Non-pigmented ciliary epithelial cell (primary cell): ENCODE measurements at places on chromosomes 1 and 21.

- DNase-seq: no peak
Observed at GRCh38 chr1:85459290-85459689, 5.7 kb downstream of the DDAH1 start.

DNA sequence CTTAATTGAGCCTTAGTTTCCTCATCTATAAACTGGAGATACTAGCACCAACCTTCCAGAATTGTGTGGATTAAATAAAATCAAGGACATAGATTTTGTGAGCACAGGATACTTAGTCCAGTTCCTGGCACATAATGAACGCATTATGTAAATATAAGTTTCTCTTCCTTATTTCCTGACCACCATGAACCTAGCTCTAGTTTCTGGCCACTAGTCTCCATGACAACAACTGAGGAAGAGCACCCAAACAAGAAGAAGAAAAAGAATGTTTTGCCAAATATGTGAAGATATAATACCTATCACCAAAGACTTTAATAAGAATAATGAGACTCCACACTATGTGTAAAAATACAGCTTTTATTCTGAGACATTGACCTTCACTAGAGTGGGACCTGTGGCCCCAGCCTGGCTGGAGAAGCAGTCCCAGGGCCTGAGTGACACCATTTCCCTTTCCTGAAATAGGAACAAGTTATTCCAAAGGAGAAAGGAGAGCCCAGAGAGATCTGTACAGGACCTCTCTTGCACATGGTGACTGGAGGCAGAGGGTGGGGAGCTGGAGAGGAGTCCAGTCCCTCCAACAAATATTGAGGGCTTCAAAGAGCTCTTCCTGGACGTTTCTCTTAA lies 940 bp upstream of the USF1 start:
- no peak for DNase-seq

DNA sequence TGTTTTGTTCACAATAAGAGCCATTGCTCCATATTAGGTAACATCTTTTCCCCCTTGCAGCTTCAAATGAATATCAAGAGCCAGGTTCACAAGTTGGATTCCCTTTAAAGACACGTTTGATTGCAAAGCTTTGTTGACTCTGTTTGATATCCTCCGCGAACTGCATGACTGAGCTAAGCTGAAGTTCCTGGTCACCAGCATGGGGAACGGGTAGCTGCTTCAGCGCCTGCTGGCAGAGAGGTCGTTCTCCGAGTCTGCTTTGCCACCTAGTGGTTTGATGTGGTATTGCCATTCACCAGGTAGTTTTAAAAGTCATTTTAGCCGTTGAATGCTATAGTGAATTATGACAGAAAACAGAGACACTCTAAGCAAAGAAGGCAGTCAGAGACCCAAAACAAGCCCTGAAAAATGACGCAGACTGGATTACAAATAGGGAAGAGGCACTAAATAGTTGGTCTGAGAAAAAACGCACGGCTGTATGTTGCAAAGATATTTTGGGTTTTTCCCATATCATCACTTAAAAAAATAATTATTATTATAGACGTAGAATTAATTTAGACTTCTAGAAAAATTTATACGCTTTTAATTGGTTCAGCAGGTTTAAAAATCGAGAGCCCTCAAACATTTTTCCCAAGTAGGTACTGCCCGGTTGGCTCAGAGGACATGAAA lies 193.5 kb upstream of the FMN2 start:
- peak; percentile 44 for DNase-seq

DNA sequence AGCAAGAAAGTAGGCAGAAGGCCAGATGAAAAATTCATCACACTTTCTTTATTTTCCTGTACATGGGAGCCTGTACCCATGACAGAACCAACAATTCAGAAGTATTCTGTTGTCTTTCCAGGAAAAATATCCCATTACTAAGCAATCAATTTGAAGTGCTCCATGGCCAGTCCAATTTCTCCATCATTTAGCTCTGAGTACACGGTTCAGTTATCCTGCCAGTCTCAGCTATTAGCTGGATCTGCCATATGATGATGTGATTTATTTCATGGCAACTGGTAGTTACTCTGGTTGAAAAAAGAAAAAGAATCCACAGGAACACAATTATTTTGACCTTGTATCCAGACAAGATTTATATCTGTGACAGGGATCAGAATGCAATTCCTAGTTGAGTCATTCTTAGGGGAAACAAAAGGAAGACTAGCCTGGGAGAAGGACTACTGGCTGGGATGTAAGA lies 70.6 kb upstream of the GORAB start:
- no peak for DNase-seq

DNA sequence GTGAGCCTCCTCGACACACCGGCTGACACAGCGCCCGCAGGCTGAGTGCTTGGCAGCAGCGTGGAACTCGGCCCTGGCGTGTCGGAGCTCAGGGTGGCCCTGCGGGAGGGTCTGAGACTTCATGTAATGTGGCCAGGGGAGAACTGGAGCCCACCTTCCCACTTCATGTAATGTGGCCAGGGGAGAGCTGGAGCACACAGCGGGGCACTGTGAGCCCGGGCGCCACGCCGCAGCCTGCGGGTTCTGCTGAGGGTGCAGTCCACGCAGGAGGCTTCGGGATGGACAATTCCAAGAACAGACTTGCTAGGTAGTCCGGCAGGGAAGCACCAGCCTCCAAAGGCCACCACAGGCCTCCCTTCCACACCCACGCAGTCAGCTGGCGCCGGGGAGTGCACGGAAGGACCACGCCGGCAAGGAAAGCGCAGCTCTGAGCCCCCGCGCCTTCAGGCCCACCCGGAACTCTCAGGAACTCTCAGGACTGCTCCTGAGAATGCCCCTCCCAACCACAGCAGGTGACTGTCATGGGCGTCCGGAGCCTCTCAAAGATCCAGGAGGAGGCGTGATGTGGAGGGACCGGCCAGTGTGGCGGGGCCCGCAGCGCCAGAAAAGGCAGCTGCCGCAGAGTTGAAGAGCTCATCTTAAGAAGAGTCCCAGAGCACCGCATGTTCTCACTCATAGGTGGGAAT lies 19.3 kb upstream of the ADARB1 start:
- DNase-seq: no peak

DNA sequence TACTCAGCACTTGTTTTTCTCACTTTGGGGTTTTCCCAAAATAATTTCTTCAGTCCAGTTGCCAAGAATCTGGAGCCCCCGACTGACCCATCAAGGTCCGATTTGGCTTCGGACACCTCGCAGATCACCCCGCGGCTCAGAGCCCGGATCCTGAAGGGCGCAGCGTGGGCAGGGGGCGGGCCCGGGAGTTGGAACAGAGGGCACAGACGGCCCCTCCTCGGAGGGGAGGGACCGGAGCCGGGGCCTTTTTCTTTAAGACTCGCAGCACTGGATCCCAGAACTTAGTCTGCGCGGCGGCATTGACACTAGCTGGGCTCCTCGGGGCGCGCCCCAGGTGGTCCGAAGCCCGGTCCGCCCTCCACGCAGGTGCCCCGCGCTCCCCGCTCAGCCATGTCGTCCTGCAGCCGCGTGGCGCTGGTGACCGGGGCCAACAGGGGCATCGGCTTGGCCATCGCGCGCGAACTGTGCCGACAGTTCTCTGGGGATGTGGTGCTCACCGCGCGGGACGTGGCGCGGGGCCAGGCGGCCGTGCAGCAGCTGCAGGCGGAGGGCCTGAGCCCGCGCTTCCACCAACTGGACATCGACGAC lies at the start of gene CBR3:
Gene CBR3 (plus strand): TSS at position 277 of the 588 bp plus-strand sequence. CDS start 114 bp downstream, at position 391.
- DNase-seq: no peak

DNA sequence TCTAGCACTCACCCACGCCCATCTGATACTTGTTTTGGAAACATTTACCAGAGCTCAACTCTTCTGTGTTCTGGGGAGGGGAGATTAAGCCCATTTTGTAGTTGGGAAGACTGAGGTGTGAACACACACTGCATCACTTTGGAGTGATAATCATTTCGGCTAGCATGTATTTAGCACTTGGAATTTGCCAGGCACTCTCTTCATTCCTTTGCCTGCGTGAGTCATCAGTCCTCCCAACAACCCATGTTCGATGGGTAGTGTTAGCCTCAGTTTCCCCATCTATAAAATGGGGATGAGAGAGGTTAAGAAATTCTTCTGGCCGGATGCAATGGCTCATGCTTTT lies 182.8 kb upstream of the TMEM51 start:
- no peak for DNase-seq
